ENCODE measurements at places on chromosomes 2 and 18.

DNA sequence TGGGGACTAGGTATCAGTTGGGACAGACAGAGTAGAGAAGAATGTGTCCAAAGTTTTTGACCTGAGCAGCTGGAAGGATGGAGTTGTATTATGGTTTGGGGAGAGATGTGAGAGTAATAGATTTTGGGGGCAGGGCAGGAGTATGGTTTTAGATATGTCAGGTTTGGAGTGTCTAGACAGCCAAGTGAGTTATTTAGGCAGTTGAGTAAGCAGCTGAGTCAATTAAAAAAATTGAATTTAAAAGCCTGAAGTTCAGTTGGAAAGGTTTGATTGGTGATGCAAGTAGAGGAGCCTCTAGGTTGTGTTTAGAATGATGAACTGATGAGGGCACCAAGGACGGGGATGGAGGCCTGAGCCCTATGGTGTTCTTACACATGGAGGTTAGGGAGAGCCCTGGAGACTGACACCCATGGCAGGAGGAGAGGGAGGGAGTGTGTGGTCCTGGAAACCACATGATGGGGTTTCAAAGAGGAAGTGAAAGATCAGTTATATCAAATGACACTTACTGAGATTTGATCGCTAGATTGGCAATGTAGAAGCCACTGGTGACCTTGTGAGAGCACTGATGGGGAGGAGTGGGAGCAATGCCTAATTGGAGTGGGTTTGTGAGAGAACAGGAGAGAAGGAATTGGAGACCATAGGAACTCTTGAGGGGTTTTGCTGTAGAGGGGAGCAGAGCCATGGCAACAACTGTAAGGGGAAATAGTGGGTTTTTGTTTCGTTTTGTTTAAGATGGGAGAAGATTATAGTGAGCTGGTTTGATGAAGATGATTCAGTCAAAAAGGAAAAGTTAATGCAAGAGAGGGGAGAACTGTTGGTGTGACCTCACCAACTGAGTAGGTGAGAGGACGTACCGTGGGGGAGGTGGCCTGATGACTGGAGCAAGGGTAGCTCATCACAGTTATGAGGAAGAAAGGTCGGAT is 10.3 kb downstream of the ITGA6 start:
- no peak for DNase-seq

- no peak for DNase-seq
Observed at GRCh38 chr2:73851274-73851673, 22.5 kb downstream of the STAMBP start.

GRCh38 chr2:128347171-128347558 is 28.5 kb upstream of the HS6ST1 start:
- DNase-seq = no peak

- no peak for DNase-seq
Observed at GRCh38 chr2:38120264-38120592, 44.3 kb upstream of the CYP1B1 start.

- no peak for DNase-seq
Observed at GRCh38 chr18:78641689-78642231, 337.9 kb upstream of the SALL3 start.

DNA sequence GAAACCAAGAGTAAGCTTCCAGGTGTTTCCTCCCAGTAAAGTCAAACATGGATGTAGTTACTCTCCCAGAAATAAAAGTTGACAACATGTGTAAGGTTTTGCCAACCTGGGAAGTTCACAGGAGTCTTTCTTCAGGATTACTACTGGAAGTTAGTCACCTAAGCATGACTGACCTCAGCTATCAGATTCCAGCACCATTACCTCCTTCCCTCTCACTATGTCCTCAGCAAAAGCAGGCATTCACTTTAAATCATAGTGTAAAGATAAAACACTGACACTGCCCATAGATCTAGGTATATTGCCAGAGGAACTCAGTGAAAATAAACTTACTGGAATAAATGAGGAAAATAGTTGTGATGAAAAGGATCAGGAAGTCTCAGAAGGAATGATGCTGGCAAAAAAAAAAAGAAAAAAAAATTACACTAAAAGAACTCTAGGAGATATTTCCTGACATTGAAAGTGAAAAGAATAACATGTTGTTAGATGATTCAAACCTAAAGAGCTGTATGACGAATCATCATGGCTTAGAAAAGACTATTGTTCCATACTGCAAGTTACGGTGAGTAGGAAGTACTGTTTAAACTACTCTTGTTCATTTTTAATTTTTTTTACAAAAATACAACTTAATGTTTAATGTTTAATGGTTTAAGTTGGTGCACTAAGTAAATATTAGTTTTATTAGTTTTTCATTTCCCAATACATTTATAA is 484.5 kb upstream of the ZNF804A start:
- no peak for DNase-seq

DNA sequence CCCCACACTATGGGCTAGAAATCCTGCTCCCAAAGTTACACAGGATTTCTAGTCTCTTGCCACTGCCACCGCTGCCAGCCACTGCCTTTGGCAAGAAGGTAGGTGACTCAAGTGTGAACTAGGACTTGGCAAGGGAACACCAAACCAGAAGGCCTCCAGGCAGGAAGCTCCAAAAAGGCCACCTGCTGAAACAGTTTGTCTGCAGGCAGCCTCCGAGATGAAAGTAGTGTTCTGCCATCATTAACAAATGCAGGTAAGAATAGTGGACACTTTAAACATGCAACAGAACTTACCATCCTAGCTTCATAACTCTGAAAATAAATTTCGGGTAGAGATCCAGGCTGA is 3.9 kb downstream of the ANKRD44 start:
- no peak for DNase-seq

DNA sequence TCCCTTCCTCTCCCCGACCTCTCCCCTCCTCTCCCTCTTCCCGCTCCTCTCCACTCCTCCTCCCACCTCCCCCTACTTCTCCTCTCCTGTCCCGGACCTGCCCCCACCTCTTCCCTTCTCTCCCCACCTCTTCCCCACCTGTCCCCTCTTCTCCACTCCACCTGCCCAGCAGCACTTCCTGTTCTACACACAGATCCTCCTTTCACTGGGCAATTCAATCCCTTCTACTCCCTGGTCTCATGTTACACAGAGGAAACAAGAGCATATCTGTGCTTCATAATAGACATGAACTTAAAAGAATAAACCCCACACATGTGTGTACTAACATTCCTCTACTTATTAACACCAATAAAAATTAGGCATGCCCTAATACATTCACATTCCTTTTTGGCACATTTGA is 34.8 kb downstream of the TIMM21 start:
- DNase-seq = no peak

DNA sequence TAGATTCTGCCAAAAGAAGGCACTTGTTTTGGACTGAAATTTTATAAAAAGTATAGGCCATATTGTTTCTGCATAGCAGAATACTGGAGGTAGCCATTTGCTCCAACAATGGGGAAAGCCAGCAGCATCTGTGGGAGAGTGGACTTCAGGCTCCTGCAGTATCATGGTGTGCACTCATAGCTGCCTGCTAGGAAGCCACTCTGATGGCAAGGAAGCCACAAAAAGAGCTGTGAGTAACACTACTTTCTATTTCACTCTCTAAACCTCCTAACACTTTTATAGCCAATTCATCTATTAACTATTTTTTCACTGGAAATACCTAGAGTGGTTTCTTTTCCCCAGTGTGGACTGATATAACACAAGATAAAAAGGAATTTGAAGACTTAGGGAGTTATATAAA is 144.4 kb upstream of the KCNJ3 start:
- no peak for DNase-seq

DNA sequence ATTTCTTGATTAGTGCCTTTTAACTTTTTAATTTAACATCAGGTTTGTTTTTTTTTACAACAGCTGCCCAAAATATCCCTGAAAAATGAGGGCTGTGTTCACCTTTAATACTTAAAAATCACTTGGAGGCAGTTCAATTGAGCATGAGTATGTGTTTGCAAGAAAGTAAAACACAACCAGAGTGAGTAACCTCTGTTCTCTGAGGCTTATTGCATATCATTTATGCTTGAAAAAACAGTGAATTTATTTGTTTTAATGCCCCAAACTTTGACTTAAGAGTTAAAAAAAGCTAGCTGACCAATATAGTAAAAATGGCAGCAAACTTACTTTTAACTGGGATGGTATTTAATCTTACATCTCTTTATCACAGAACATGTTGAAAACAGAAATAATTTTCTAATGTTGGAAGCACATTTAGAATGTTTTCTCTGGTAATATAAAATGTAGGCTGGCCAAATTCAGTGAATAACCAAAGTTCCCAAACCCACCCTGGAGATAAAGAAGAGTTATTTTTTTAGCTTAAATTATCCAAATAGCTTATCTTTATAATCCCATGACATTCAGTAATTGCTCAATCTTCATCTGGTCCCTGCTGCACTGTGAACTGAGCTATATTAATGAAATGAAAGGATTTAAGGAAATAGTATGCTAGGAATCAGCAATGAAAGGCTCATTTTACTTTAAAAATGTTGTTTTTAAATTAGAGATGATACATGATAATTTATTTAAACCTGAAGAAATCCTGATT is 24.8 kb upstream of the EFEMP1 start:
- no peak for DNase-seq

DNA sequence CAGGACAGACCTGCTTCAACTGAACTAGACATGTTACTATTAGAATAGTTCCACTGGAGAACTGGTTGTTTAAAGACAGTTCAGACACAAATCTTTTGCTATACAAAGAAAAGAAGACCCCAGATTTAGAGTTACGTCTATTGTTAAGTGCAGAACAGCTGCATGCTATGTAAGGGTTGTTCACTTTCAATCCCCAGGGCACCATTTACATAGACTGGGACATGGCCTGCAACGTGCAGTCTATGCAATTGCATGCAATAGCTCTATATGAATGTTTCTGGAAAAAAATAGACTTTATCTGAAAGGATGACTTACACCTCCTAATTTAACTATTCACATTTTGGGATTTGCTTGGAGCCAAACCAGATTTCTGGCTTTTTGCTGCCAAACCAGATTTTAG is 36.1 kb upstream of the DPP10 start:
- no peak for DNase-seq

GRCh38 chr2:111975053-111975552 is 76.7 kb downstream of the MERTK start:
- DNase-seq = peak; percentile 65

GRCh38 chr2:231161252-231161839 is 36.5 kb upstream of the HTR2B start:
- no peak for DNase-seq

- no peak for DNase-seq
Observed at GRCh38 chr2:9398881-9399780, 24.2 kb downstream of the ITGB1BP1 start.

DNA sequence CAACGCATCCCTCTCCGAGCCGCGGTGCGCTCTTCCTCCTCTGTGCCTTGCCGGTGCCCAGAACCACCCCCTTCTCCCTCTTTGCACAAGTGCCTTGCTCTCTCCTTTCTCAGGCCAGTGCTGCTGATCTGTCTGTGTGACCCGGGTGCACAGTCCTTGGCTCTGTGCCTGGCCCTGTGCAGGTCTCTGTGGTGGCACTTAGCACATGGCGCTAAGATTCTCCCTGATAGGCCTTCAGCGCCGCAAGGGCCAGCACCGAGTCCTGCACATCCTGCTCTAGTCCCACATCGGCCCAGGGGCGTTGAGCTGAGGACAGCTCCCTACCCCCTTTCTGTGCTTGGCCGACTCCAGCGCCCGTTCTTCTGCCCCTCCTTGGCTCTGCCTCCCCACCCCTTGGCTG is 136.1 kb downstream of the NEDD4L start:
- DNase-seq = no peak

GRCh38 chr2:144834363-144834762 is 314.4 kb upstream of the ZEB2 start:
- no peak for DNase-seq

DNA sequence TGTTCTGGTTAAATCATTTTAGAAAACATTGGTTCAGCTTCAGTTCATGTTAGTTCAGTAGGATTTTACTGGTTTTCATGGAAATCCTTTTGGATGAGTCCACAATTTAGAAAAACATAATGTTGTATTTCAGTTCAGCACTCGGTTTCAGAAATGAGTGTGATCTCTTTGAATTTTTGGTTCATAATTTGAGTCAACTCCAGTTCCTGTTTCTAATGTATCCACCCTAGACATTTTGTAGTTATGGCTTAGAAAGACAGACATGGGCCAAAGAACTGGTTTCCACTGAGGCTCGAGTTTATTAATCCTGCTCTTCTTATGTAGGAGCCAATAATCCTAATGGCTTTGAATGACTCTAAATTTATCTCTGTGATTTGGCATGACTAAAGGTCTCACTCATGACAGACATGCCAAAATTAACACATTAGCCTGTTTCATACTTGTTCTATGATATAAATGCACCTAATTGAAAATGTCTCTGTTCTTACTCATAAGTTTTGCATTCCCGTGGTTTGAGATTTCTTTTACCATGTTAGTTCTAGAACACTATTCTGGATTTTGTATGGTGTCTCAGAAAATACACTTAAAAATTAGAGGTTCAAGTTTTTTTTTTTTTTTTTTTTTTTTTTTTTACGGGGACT is 82.3 kb upstream of the SPRED2 start:
- DNase-seq = no peak

GRCh38 chr2:203997481-203997880 is 60.9 kb downstream of the ICOS start:
- DNase-seq = no peak

- no peak for DNase-seq
Observed at GRCh38 chr2:233223059-233223894, 28.2 kb upstream of the ATG16L1 start.

- no peak for DNase-seq
Observed at GRCh38 chr2:235493402-235493774, 455 bp upstream of the AGAP1 start.

- DNase-seq = no peak
Observed at GRCh38 chr2:226683944-226684562, 115.6 kb downstream of the IRS1 start.

DNA sequence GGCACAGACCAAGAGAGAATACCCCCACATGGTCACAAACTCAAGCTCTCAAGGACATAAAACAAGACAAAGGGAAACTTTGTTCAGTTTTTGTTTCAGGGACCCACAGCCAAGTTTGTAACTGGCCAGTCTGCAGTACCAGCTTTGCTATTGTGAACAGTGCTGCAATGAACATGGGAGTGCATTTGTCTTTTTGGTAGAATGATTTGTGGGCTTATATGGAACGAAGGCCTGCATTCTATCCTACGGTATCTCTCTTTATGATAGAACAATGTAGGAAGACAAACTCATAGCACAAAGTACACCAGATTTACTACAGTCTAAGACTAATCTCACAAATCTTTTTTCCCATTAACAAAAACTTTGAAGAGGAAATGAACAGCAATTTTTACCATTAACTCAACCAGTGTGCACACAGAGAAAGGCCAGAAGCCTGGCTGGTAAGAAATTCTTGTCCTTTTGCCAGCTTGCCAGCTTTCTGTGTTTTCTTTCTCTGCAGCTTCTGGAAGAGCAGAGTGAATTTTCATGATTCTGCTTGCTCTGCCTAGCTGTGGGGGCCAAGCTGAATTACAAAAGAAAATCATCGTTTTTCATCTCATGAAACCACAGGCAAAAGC is 37.1 kb upstream of the FEZ2 start:
- DNase-seq = no peak

DNA sequence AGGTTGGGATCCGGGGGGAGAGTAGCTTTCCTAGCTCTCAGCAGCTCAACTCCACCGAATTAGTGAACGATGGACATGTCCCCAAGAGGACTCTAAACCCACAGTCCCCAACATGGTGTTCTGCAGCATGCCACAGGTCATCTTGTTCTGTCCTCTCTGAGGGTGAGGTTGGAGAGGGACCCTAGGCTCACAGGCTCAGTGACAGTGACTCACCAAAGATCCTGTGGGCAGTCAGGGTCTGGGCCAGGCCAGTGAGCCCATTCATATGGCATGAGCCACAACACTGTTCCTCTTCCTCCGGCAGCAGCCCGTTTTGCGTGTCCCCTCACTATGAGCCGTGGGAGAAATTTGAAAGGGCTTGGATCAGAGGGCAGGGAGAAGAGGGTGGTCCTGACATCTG is 2.8 kb upstream of the SLC20A1 start:
- no peak for DNase-seq

GRCh38 chr2:234533626-234534025 is 36.7 kb upstream of the ARL4C start:
- DNase-seq = no peak

Measured in AG09319 (cell line).